Prostate gland (tissue), 2 donors: ENCODE measurements at places on chromosomes 3 and 15. TPM values are rescaled to one million over a fixed set of nuclear protein-coding genes. Genes with fewer than 3 reads are reported as not detected.

Gene STAG1
- 21.9 TPM for total RNA-seq

Gene ZPLD1
- total RNA-seq, result not detected

Gene IL16
- total RNA-seq, result 2.7 TPM

Gene MASP1
- total RNA-seq, result 27.3 TPM
